ENCODE measurements at places on chromosomes 6 and 20. TPM values are rescaled to one million over a fixed set of nuclear protein-coding genes. Genes with fewer than 3 reads are reported as not detected.

The FAM210B gene
- total RNA-seq: 24.0 TPM

The VSTM2L gene
- 0.19 TPM for total RNA-seq

The SIRPB1 gene
- total RNA-seq: 4.5 TPM

The OR2H2 gene
- total RNA-seq: not detected

The SYCP2 gene
- total RNA-seq: 1.5 TPM

The FRMD1 gene
- not detected for total RNA-seq

The OPRL1 gene
- total RNA-seq: 0.41 TPM

The EGFL8 gene
- 5.5 TPM for total RNA-seq

The TRERF1 gene
- 2.0 TPM for total RNA-seq

The SLC17A9 gene
- 19.8 TPM for total RNA-seq

The YWHAB gene
- total RNA-seq: 69.5 TPM

The FAM217A gene
- total RNA-seq: not detected

The ZBTB46 gene
- 1.4 TPM for total RNA-seq

The MYLK2 gene
- total RNA-seq: 2.1 TPM

The LAMA2 gene
- 2.6 TPM for total RNA-seq

The POFUT1 gene
- total RNA-seq: 45.2 TPM

The SAMD5 gene
- total RNA-seq: 0.11 TPM

The KCNK15 gene
- total RNA-seq: not detected

The PRRT1 gene
- total RNA-seq: not detected

The HIVEP1 gene
- 7.3 TPM for total RNA-seq

The SLC22A2 gene
- not detected for total RNA-seq

The CEP250 gene
- total RNA-seq: 75.5 TPM

The C20orf144 gene
- total RNA-seq: 0.04 TPM

The KHDRBS2 gene
- total RNA-seq: 0.45 TPM

The PRICKLE4 gene
- total RNA-seq: not detected

The OTOR gene
- not detected for total RNA-seq

The SNTA1 gene
- 11.2 TPM for total RNA-seq

The LST1 gene
- total RNA-seq: not detected

The FAM83D gene
- total RNA-seq: 51.1 TPM

The RIOK1 gene
- 39.5 TPM for total RNA-seq

The IL17A gene
- total RNA-seq: not detected

The LRFN2 gene
- total RNA-seq: not detected

The KIAA1755 gene
- 4.4 TPM for total RNA-seq

The LY6G5C gene
- not detected for total RNA-seq

The C20orf141 gene
- total RNA-seq: not detected

The SPATS1 gene
- not detected for total RNA-seq

The RNF182 gene
- total RNA-seq: 5.2 TPM

The KCNQ2 gene
- total RNA-seq: 0.45 TPM

The GPR6 gene
- not detected for total RNA-seq

The CTNNBL1 gene
- 40.5 TPM for total RNA-seq

The MTCH1 gene
- total RNA-seq: 96.6 TPM

The C6orf15 gene
- not detected for total RNA-seq

The BPIFA1 gene
- not detected for total RNA-seq

The HLA-DQB1 gene
- total RNA-seq: 8.3 TPM

The OPN5 gene
- not detected for total RNA-seq

The MYLIP gene
- total RNA-seq: 28.4 TPM

The GID8 gene
- 44.2 TPM for total RNA-seq

The TFAP2A gene
- 12.1 TPM for total RNA-seq

The METTL24 gene
- total RNA-seq: not detected

The PNPLA1 gene
- not detected for total RNA-seq

The TNNC2 gene
- total RNA-seq: 1.7 TPM

The FAM83C gene
- total RNA-seq: not detected

The RIPPLY2 gene
- not detected for total RNA-seq

The ALDH8A1 gene
- not detected for total RNA-seq

The FOXF2 gene
- 3.1 TPM for total RNA-seq

The TRIM15 gene
- not detected for total RNA-seq

The PROCR gene
- 53.3 TPM for total RNA-seq

The TP53TG5 gene
- total RNA-seq: 1.1 TPM

The CYP21A2 gene
- not detected for total RNA-seq
